ENCODE measurements at places on chromosomes 13 and 19. TPM values are rescaled to one million over a fixed set of nuclear protein-coding genes. Genes with fewer than 3 reads are reported as not detected.
A peak's percentile ranks its signal among the peaks of the same experiment; 100 is the strongest.

Gene CDX2
- 0.12 TPM for total RNA-seq

Gene RFPL4A
- not detected for total RNA-seq

Gene ZIK1
- total RNA-seq, result 4.3 TPM

Gene PEAK3
- 6.7 TPM for total RNA-seq

Gene FOSB
- 24.2 TPM for total RNA-seq

Gene CGB3
- total RNA-seq, result not detected

DNA sequence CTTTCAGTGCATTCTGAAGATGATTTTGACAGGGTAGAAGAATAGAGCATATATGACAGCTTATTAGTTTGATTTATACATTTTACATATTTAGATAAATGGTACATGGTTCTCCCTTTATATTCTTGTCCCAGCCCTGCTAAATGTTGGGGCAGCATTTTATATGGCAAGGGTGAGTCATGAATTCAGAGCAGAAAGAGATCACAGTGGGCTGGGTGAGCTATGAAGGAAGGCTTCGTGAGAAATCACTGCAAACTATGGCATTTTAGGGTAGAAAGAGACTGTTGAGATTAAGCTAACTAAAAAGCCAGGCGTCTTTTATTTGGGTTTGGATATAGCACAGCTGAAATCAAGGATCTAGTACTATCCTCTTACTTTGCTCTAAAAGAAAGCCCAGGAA lies 23.9 kb upstream of the METTL21C start:
- no peak overlapping the region for H3K4me3 ChIP-seq
- no peak overlapping the region for H3K27ac ChIP-seq
- no peaks in the 10 kb centered on the region for H3K4me1 ChIP-seq
- H3K27me3 ChIP-seq, result no peaks in the 10 kb centered on the region

DNA sequence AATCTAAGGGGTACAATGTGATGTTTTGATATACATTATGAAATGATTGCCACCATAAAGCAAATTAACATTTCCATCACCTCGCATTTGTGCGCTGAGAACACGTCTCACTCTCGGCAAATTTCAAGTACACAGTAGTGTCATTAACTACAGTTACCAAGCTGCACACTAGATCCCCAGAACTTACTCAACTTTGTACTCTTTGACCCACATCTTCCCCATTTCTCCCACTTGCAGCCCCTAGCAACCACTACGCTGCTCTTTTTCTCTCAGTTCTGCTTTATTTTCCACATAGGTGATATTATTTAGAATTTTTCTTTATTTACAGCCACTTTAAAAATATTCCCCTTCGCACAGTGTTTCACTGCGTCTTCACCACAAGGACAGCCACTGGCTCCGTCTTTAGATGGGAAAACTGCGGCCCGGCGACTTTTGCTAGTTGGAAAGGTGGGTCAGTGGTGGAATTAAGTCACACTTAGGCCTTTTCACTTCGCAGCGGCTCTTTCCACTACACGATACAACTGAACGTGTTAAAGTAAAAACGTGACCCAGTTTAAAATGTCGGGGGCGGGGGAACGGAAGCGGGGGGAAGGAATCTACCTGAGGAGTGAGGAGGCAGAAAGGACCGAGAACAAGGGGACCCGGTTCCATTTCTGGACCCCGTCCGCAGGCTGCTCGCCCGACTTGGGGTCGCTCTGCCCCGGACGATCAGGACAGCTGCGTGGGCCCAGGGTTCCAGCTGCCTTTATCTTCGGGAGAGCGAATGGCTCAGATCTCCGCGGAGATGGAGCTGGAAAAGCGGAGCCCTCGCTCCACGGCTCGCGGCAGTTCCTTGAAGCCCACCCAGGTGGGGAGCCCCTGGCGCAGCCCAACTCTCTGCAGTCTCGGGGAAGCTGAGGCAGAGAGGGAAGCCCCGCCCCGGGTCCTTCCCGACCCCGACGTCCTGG lies 486.1 kb downstream of the UQCRFS1 start:
- H3K4me1 ChIP-seq, result no peaks in the 10 kb centered on the region
- peaks cover 27% of the 10 kb centered on the region for H3K27me3 ChIP-seq
- H3K4me3 ChIP-seq, result no peak overlapping the region

DNA sequence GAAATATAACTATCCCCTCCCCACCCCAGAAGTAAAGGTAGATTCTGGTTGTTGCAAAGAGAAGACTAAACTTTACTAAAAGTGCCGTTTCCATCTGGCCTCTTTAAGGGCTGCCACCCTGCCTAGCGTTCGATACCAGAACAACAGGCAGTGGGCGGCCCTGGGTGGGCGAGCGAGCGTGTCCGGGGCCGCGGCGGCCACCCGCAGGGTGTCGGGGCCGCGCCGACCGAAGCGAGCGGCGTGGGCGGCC lies 2.6 kb downstream of the FGF9 start:
- H3K27ac ChIP-seq, result peak overlapping the region; percentile 9
- peak overlapping the region; percentile 42 for H3K4me3 ChIP-seq
- peak; percentile 26 for DNase-seq
- peaks cover 24% of the 10 kb centered on the region for H3K27me3 ChIP-seq
- peaks cover 3% of the 10 kb centered on the region for H3K4me1 ChIP-seq
- H3K36me3 ChIP-seq, result no peaks in the 10 kb centered on the region

- no peak for DNase-seq
- H3K4me3 ChIP-seq, result no peak overlapping the region
- H3K4me1 ChIP-seq, result no peaks in the 10 kb centered on the region
- no peaks in the 10 kb centered on the region for H3K36me3 ChIP-seq
Measured at GRCh38 chr13:51816604-51817249, 12.8 kb upstream of the DHRS12 start.

GRCh38 chr13:49664606-49665005 lies 26.7 kb downstream of the EBPL start:
- H3K36me3 ChIP-seq, result peaks cover 6% of the 10 kb centered on the region
- no peaks in the 10 kb centered on the region for H3K4me1 ChIP-seq
- no peak overlapping the region for H3K4me3 ChIP-seq
- H3K27me3 ChIP-seq, result no peaks in the 10 kb centered on the region
- DNase-seq, result no peak
- H3K27ac ChIP-seq, result no peak overlapping the region

GRCh38 chr13:32889986-32890565 lies 126.1 kb upstream of the KL start:
- H3K27me3 ChIP-seq, result no peaks in the 10 kb centered on the region
- no peak for DNase-seq
- no peak overlapping the region for H3K4me3 ChIP-seq

- no peak overlapping the region for H3K4me3 ChIP-seq
- H3K27ac ChIP-seq, result no peak overlapping the region
- no peaks in the 10 kb centered on the region for H3K36me3 ChIP-seq
- no peaks in the 10 kb centered on the region for H3K4me1 ChIP-seq
- no peaks in the 10 kb centered on the region for H3K27me3 ChIP-seq
Measured at GRCh38 chr19:6494438-6495036, 7.6 kb downstream of the TUBB4A start.

GRCh38 chr19:10116085-10116865 lies 3.4 kb downstream of the EIF3G start:
- H3K36me3 ChIP-seq, result peaks cover 45% of the 10 kb centered on the region
- H3K4me3 ChIP-seq, result no peak overlapping the region
- H3K27me3 ChIP-seq, result no peaks in the 10 kb centered on the region
- H3K4me1 ChIP-seq, result peaks cover 5% of the 10 kb centered on the region
- no peak for DNase-seq

DNA sequence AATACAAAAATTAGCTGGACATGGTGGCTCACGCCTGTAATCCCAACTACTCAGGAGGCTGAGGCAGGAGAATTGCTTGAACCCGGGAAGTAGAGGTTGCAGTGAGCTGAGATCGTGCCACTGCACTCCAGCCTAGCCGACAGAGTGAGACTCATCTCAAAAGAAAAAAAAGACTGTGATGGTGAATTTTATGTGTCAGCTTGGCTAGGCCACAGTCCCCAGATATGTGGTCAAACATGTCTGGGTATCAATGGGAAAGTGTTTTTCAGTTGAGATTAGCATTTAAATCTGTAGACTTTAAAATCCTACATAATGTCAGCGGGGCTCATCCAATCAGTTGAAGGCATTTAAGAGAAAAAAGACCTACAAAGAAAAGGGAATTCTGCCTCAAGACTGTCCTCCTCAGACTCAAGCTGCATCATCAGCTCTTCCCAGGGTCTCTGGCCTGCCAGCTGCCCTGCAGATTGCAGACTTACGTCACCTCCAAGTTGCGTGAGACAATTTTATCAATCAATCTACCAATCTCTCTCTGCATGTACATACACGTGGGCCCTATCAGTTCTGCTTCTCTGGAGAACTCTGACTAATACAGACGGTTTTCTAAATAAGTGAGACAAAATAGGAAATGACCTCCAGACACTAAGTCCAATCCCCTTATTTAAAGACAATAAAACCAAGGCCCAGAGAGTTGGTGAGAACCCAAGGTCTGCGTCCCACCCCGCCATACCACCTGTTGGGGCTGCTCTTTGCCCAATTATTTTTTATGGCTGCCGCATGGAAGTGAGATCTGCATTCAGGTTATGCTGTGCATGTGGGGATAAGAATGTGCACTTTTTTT lies 99.2 kb downstream of the ABCC4 start:
- DNase-seq, result no peak
- peaks cover 8% of the 10 kb centered on the region for H3K36me3 ChIP-seq
- H3K4me3 ChIP-seq, result no peak overlapping the region
- no peaks in the 10 kb centered on the region for H3K27me3 ChIP-seq
- no peaks in the 10 kb centered on the region for H3K4me1 ChIP-seq

DNA sequence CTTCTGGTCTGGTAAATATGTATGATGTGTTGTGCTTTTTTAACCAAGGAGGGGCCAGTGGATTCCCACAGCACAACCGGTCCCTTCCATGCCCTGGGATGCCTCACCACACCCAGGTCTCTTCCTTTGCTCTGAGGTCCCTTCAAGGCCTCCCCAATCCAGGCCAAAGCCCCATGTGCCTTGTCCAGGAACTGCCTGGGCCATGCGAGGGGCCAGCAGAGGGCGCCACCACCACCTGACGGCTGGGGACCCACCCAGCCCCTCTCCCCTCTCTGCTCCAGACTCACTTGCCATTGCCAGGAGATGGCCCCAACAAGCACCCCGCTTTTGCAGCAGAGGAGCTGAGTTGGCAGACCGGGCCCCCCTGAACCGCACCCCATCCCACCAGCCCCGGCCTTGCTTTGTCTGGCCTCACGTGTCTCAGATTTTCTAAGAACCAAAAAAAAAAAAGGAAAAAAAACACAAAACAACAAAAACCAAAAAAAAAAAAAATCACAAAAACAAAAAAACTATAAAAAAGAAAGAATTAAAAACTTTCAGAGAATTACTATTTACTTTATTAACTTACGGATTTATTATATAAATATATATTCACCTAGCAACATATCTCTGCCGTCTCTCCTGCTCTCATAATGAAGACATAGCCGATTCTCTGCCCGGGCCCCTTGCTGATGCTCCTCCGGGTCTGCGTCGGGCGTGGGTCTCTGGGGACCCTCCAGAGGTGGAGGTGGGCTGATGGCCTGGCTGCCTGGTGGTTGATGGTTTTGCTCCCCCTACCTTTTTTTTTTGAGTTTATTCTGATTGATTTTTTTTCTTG lies 14.4 kb downstream of the CAPN12 start:
- no peaks in the 10 kb centered on the region for H3K27me3 ChIP-seq
- H3K27ac ChIP-seq, result peak overlapping the region; percentile 17
- H3K36me3 ChIP-seq, result peaks cover 8% of the 10 kb centered on the region
- DNase-seq, result peak; percentile 75

- peaks cover 8% of the 10 kb centered on the region for H3K36me3 ChIP-seq
- H3K4me3 ChIP-seq, result no peak overlapping the region
- peak overlapping the region; percentile 67 for H3K27ac ChIP-seq
- H3K4me1 ChIP-seq, result peaks cover 14% of the 10 kb centered on the region
- no peak for DNase-seq
Measured at GRCh38 chr19:14150041-14150769, 13.8 kb upstream of the ASF1B start.

GRCh38 chr19:46213806-46214205 lies 15.7 kb upstream of the IGFL1 start:
- H3K4me3 ChIP-seq, result no peak overlapping the region
- no peak for DNase-seq
- no peak overlapping the region for H3K27ac ChIP-seq
- H3K4me1 ChIP-seq, result peaks cover 5% of the 10 kb centered on the region
- no peaks in the 10 kb centered on the region for H3K36me3 ChIP-seq

DNA sequence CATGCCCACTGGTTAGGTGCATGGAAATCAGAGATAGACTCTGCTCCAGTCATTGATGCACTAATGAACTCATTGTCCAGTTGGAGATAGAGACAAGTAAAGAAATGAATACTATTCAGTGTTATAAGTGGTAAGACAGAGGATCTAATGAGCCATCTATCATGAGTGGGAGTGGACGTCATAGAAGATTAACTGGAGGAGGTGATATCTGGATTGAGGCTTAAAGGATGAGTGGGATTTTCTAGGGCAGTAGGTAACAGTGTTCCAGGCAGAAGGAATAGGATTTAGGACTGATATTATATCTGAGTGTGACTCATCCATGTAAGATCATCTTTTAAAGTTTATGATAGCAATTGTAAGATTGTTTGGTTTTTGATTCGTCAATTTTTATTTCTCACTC lies 152.2 kb upstream of the CSNK1A1L start:
- H3K27me3 ChIP-seq, result no peaks in the 10 kb centered on the region
- DNase-seq, result no peak
- no peak overlapping the region for H3K27ac ChIP-seq

DNA sequence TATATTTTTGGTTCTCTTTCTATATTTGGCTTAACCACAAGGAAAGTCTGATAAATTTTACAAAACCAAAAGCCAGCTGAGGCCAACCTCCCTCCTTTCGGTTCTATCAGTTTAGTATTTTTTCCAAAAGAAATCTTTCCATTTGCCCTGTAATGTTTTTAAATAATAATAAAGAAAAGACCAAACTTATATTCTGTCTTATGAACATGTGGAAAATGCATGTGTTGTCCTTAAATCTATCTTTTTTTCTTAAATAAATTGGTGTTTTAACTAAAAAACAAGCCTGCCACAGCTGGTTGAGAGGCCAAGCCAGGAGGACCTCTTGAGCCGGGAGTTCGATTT lies 113.6 kb downstream of the SACS start:
- no peaks in the 10 kb centered on the region for H3K4me1 ChIP-seq
- DNase-seq, result no peak
- no peaks in the 10 kb centered on the region for H3K36me3 ChIP-seq
- H3K4me3 ChIP-seq, result no peak overlapping the region
- no peak overlapping the region for H3K27ac ChIP-seq

GRCh38 chr19:52946322-52947310 lies 16.1 kb downstream of the ZNF816 start:
- H3K27me3 ChIP-seq, result no peaks in the 10 kb centered on the region
- DNase-seq, result peak; percentile 61

DNA sequence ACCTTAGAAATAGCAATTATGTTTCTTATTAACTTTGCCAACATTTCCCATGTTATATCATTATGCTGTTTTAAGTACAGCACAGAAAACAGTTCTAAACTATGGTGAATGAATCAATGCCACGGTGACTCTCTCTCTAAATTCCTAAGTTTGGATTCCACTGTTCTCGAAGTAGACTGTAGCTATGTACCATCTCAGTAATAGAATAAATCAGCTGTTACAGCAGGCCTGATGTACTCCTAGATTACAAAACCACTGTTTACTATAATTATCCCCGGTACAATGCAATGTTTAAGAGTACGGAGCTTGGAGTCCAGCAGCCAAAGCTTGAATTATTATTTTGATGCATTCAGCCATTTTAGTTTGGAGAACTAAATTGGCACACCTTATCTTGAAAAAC lies 476.3 kb upstream of the SLITRK1 start:
- H3K27ac ChIP-seq, result no peak overlapping the region
- no peaks in the 10 kb centered on the region for H3K4me1 ChIP-seq
- no peak for DNase-seq

- H3K36me3 ChIP-seq, result no peaks in the 10 kb centered on the region
- no peaks in the 10 kb centered on the region for H3K27me3 ChIP-seq
- H3K4me3 ChIP-seq, result no peak overlapping the region
Measured at GRCh38 chr13:30816736-30817135, 81.4 kb downstream of the ALOX5AP start.
